ENCODE measurements at places on chromosomes 6 and 20.

DNA sequence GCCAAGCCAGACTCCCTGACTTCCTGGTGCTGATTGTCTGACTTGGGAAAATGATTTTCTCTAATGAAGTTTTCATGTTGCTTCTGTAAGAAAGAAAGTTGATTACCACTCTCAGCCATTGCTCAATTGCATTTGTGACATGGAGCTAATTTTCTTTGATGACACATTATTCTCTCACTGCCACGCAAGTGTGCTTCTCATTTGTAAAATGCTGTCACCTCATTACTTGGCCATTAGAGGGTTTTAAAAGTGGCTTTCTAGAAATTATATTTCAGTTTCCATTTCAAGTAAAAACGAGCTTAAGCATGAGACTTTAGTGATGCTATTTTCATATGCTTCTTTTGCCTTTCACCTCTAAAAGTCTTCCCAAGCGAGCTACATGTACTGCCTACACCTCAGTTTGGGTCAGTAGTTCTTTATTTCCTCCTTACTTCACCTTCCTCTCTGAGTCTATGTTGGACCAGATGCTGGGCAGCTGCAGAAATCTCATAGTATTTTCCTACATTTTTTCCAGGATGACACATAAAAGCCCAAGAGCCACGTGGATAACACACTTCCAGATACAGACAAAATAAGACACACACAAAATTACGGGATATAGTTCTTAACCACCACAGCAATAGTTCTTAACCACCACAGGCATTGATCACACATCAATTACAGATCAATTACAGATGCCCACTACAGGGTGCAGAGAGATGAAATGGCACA lies 6.3 kb upstream of the FAM210B start:
- no peak for DNase-seq

DNA sequence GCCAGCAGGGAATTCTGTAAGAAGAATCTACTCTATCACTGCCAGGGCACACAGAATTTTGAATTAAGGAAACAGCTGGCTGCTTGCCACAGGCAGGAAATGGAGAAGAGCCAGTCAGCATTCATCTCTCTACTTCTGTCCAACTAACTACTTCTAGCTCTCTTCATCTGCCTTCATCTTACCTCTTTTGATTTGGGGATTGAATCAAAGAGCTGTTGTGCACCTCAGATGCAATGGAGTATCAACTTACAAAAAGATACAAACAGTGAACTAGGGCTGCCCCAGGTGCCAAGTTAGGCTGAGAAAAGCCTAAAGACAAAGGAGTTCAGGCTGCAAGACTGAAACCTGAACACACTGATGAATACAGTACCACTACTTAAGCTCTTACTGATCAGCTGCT lies 82.0 kb downstream of the PTPRK start:
- no peak for DNase-seq

DNA sequence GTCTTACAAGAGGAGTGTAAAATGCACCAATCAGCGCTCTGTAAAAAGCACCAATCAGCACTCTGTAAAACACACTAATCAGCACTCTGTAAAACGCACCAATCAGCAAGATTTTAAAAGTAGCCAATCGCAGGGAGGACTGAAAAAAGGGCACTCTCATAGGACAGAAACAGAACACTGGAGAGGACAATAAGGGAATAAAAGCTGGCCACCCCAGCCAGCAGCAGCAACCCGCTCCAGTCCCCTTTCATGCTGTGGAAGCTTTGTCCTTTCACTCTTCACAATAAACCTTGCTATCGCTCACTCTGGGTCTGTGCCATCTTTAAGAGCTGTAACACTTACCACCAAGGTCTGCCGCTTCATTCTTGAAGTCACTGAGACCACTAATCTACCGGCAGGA lies 1.7 kb upstream of the AIG1 start:
- no peak for DNase-seq

- DNase-seq, result no peak
Observed at GRCh38 chr6:105257340-105257739, 77.5 kb upstream of the POPDC3 start.

GRCh38 chr6:63706630-63707029 lies 71.0 kb downstream of the PHF3 start:
- DNase-seq, result no peak

- peak; percentile 23 for DNase-seq
Observed at GRCh38 chr6:15682965-15683822, 20.4 kb upstream of the DTNBP1 start.

DNA sequence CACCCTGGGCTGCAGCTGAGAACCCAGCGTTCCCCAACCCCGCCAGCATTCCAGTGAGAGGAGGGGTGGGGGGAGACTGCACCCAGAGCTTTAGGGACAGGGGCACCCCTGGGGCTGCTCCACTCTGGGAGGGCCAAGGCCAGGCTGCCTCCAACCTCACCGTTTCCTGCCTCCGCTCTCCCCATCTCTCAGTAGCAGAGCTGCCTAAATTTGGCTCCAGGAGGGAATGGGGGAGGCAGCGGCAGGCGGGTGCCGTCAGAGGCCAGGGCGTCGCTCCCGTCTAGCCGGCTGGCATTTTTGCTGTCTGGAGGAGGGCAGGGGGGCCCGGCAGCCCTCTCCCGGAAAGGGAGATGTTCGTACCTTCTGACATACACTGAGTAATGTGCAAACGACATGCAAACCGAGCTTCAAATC lies 46.6 kb downstream of the NOL4L start:
- no peak for DNase-seq

- DNase-seq, result no peak
Observed at GRCh38 chr6:146887447-146888077, 288.8 kb downstream of the ADGB start.

- no peak for DNase-seq
Observed at GRCh38 chr20:49877386-49877921, 37.9 kb downstream of the SPATA2 start.

GRCh38 chr6:128443553-128443952 lies 76.8 kb downstream of the PTPRK start:
- DNase-seq, result no peak

DNA sequence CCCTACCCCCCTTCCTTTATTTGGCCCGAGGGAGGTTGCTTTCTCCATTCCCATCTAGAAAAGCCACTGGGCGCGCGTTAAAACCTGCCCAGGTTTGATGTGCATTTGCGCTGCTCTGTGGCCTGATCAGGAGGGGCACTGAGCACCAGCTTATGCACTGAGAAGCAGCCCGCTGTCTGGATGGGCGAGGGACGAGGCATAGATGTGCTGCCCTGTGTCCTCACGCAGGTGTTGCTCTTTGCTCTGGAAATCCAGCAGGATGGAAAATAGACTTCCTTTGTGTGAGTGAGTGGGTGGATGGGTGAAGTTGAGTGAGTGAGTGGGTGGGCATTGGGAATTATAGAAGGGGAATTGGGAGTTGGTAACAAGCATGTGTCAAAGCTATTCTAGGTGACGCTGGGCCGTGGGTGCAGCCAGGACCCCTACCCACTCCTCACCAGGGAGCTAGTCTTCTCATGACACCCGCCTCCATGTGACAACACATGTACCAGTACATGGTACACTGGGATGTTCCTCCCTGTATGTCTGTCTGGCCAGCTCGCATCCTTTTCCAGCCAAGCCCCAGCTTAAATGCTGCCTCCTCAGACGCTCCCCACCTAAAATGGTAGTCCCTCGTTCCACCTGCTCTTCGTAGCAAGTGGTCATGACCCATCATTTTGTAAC lies 162.6 kb downstream of the DTNBP1 start:
- no peak for DNase-seq

- DNase-seq, result no peak
Observed at GRCh38 chr6:80163754-80164187, 57.3 kb downstream of the BCKDHB start.

GRCh38 chr6:33160728-33161344 lies 31.4 kb downstream of the COL11A2 start:
- DNase-seq, result peak; percentile 61

DNA sequence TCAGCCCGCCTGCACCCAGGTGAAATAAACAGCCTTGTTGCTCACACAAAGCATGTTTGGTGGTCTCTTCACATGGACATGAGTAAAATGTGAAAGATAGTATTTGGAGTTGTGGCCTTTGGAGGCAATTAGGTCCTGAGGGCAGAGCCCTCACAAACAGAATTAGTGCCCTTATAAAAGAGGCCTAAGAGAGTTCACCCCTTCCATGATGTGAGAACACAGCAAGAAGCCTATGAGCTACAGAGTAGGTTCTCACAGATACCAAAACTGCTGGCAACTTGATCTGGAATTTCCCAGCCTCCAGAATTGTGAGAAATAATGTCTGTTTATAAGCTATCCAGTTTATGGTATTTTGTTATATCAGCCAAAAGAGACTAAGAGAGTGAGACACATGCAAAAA lies 74.5 kb downstream of the TRDN start:
- DNase-seq, result no peak

Measured in inflammatory macrophage treated with lipopolysaccharide for 1 hour (primary cell).